Muscle of leg (tissue), 16 donors: ENCODE measurements at places on chromosomes 4 and X. TPM values are rescaled to one million over a fixed set of nuclear protein-coding genes. Genes with fewer than 3 reads are reported as not detected.
A peak's percentile ranks its signal among the peaks of the same experiment; 100 is the strongest.

DNA sequence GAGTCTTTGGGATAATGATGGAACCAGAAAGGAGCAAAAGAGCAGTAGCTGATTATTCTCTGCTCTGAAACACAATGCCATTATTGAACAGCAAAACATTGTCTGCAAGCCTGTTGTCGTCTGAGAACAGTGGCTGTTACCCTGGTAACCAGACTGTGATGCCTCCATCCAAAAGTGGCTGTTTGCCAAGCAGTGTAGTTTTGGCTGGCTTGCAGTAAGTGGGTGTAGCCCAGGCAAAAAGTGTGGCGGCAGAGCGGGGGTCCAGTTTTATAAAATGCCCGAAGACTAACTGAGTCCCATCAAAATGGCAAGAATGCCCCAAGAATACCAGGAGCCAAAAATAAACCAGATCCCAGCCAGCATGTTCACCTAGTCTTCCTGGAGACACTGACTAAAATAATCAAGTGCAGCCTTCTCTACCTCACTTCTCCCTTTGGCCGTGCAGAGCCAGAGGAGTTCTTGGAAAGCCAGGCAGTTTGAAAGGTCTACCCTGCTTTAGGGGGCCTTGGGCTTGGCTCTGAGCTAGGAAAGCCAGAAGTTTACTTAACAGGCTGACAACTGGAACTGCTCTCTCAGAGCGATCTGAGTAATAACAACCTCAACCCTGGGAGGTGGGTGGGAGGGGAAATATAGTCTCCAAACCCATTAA is 2.6 kb downstream of the PLP1 start:
- DNase-seq, result peak; percentile 73

GRCh38 chr4:153934688-153935017 is 145.8 kb upstream of the SFRP2 start:
- DNase-seq, result peak; percentile 15

The SSX4 gene
- not detected for polyA plus RNA-seq

The RIPPLY1 gene
- not detected for polyA plus RNA-seq

DNA sequence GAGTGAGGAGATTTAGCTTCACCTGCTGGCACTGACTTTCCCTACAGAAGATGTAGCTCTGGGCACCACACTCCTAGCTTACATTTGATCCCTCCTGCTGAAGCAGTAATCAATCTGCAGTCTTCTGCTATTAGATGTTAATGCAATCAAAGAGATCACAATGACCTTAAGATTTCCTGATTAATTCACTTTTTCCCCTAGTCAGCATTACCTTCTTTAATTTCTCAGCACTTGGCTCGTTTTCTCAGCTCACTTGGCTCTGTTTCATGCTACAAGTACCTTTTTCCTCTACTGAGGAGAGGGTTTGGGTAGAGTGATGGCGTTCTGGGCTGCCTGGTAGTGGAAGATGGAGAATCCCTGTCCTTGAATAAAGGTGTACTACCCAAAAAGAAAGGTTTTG is 113.0 kb upstream of the PAK3 start:
- no peak for DNase-seq

The CLDN2 gene
- polyA plus RNA-seq, result 0.48 TPM

DNA sequence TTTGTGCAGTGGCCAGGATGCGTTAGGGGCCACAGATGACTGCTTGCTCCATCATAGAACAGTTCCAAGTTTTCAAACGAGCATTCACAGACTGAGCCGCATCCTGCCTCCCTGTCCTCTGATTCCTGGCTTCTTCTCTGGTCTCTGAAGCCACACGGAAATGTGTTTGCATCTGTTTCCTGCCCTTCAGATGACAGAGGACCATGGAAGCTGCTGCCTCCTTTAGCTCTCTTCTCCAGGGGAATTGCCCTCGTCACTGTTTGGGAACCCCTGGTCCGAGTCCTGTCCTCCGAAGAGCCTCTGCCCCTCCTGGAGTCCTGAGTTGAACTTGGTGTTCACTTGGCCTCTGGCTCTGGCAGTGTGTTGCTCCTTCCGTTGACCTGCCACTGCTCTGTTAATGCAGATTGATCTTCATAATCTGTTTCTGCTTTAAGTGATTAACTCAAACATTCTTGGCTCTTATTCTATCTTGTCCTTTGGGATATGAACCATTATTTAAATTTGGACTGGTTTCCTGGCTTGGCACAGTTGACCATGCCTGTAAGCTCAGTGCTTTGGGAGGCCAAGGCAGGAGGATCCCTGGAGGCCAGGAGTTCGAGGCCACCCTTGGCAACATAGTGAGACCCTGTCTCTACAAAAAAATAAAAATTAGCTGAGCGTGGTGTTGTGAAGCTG is 96.0 kb downstream of the PTTG2 start:
- DNase-seq, result peak; percentile 62

The AVPR2 gene
- 1.0 TPM for polyA plus RNA-seq

- DNase-seq, result no peak
These were observed 56.8 kb downstream of the JADE1 start for GRCh38 chr4:128866269-128866668.

GRCh38 chr4:101853691-101854090 is 63.2 kb downstream of the BANK1 start:
- no peak for DNase-seq

- DNase-seq, result no peak
These were observed 37.9 kb downstream of the RUFY3 start for GRCh38 chr4:70759627-70760026.

The SPP1 gene
- 109 TPM for polyA plus RNA-seq

The DCAF8L2 gene
- polyA plus RNA-seq, result not detected

The GPM6B gene
- polyA plus RNA-seq, result 24.9 TPM

DNA sequence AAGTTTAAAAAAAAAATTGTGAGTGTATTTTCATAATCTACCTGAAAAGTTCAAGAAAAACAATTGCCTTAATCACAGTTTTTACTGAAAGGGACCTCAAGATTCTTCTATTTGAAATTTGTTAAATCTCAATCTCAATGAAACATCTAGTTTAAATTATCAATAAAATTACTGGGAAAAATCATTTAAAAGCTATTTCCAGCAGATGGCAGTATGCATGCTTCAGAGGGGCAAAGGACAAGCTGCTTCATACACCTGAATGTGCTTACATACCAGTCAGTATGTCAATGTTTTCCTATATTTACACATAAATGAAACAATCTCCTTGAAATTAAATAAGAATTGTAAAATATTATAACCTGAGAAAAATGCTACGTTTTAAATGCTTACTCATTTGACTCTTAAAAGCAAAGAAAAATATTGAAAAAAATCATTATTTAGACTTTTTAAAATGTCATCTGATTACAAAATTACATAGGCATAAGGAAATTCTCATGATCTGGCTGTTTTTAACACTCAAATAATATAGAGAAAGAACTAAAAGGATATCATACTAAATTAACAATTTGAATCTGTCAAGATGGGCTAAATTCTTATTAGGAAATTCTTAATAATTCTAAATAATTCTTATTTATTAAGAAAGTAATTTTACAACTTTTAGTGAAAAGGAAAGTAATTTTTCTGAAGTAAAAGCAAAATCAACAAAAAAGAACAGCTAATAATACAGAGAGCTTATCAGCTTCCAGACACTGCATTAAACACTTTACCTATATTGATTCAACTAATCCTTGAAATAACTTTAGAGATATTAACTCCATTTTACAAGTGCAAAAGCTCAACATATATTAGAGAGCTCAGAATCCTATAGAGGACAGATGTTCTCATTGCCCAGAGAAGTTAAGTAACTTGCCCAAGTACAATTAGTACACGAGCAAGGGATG is 242.1 kb downstream of the ADAMTS3 start:
- peak; percentile 37 for DNase-seq

The ARAP2 gene
- polyA plus RNA-seq, result 0.58 TPM

The XKRX gene
- polyA plus RNA-seq, result 0.05 TPM

GRCh38 chr4:7295197-7295910 is 103.0 kb downstream of the SORCS2 start:
- peak; percentile 61 for DNase-seq

- no peak for DNase-seq
These were observed 75.4 kb upstream of the PACRGL start for GRCh38 chr4:20624793-20625374.

The IL2 gene
- not detected for polyA plus RNA-seq

DNA sequence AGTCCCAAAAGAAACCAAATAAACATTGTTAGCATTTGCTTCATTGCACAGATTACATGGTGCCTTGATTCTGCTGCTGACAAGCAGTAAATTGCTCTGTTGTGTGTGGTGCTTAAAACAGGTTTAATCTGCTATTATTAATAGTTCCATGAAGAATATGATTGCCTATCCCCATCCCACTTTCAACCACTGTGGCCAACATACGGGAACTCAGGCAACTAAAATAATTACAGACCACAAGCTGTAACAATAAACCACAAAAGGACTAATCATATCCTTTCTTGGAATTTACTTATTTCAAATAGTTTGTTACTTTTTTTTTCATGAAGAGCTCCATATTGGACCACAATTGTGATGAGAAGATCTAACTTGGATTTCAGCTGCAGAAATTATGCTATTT is 131.5 kb downstream of the PACRGL start:
- no peak for DNase-seq

DNA sequence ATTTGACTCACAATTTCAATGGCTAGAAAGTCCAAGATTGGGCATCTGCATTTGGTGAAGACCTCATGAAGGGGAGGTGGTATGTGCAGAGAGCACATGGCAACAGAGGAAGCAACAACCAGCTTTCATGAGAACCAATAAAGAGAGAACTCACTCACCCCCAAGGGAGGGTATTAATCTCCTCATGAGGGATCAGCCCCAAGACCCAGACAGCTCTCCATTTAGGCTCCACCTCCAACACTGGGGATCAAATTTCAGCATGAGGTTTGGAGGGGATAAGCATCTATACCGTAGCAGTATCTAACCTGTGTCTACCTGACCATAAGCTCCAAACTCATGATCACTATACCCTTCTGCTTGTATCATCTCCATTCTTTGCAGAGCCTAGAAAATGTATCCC is 9.3 kb upstream of the TBC1D19 start:
- no peak for DNase-seq

GRCh38 chr4:37967736-37968135 is 7.5 kb downstream of the PTTG2 start:
- DNase-seq, result peak; percentile 26

The IBSP gene
- not detected for polyA plus RNA-seq

DNA sequence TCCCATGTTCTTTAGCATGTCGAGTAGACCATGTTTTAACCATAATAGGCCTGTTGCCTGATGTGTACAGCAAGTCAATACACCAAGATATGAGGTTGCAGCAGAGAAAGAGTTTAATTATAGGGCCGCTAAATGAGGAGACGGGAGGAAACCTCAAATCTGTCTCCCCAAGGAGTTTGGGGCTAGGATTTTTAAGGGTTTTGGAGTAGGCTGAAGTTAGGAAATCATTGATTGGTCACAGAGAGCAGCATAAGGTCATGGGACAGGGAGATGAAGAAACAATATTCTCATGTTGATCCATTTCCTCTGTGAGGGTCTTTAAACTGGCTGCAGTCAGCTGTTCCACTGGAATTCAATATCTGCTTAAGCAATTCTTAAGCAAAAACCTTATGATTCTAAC is 160.2 kb upstream of the GALNT7 start:
- DNase-seq, result no peak

DNA sequence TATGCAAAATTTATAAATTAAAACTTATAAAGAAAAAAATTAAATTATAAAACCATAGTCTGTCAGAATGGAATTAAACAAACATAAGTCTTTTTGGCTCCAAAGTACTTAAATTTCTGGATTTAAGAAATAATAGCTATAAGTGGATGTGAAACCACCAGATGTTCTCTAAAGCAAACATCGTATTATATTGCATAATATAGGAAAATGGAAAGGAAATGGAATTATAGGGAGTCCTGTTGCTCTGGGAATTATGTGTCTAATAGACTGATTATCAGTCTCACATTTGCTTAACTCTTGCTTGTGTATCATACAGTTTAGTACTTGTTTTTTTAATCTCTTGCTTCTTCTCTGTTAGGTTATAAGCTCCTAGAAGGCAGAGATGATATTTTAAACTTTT is 819.2 kb downstream of the RAPGEF2 start:
- peak; percentile 15 for DNase-seq

DNA sequence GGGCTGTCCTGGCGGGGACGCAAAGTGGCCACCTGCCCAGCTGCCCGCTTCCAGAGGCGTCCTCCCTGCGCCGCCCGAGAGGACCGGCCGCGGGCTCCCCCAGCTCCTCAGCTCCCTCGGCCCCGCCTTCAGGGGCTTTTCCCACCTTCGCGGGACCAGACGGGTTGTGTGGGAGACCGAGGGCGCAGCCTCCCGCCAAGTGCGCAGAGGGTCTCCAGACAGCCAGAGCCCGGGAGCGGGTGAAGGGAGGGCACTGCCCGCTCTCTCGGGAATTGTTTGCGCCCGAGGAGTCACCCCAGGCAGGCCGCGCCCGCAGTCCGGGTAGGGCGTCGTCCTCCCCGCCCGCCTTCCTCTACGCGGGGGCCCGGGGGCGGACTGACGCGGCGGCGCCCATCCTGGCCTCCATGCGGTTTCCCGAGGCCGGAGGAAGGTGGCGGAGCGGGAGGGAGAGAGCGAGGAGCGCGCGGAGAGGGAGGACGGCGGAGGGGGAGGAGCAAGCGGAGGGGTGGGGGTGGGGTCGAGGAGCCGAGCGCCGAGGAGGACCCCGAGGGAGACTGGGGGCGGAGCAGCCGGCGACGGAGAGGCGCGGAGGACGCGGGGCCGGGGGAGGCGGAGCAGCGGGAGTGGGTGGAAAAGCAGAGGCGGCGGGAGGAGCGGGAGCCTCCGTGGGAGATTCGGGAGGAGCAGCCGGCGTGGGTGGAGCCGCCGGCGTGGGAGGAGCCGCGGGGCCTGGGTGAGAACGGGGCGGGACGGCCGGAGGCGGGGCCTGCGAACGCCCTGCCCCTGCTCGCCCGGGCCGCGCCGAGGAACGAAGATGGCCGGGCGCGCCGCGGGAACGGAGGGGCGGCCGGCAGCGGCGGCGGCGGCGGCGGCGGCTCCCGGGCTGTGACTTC is 47.5 kb downstream of the CLDN34 start:
- DNase-seq, result peak; percentile 95

- DNase-seq, result no peak
These were observed 5.1 kb downstream of the APEX2 start for GRCh38 chrX:55005256-55005655.

The RUFY3 gene
- 73.8 TPM for polyA plus RNA-seq

- DNase-seq, result no peak
These were observed 34.0 kb upstream of the FMR1 start for GRCh38 chrX:147877726-147878125.

GRCh38 chr4:85867271-85867670 is 392.3 kb downstream of the ARHGAP24 start:
- DNase-seq, result peak; percentile 65

GRCh38 chr4:131974730-131975129 is 1174.4 kb upstream of the PCDH10 start:
- DNase-seq, result peak; percentile 3
